Upper lobe of right lung (tissue), 1 donor: ENCODE measurements at places on chromosomes 4 and X.

DNA sequence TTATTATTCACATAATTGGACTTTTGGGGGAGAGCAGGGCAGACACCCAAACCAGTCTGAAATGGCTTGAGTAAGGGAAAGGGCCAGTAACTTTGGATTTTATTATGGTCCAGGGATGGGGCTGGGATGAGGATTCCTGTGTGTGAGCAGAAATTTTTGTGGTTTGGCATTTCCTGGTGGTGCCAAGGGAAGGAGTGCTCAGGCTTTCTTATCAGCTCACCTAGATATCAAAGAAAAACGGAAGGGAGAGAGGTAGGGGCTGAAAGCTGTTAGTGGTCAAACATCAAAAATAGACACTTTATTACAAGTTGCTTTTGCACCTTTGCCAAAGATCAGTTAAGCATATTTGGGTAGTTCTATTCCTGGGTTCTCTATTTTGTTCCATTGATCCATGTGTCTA lies 128.5 kb upstream of the DIPK2B start:
- DNase-seq = no peak

DNA sequence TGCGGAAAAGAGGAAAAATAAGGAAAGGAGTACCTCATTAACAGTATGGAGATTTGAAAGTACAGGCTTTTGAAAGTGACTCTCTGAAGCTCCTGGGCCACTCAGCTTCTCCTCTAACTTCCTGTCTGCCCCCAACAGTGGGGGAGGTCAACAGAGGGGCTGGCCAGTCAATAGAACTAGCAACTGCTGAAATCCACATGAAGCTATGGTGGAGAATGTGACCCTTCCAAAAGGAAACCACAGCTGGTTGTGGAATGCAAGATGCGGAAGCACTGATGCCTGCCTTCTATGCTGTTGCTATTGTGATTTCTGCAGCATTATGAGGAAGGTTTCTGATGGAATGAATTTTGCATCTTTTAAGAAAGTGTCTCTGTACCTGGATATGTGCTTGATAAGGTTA lies 2.4 kb downstream of the CORIN start:
- DNase-seq = no peak

DNA sequence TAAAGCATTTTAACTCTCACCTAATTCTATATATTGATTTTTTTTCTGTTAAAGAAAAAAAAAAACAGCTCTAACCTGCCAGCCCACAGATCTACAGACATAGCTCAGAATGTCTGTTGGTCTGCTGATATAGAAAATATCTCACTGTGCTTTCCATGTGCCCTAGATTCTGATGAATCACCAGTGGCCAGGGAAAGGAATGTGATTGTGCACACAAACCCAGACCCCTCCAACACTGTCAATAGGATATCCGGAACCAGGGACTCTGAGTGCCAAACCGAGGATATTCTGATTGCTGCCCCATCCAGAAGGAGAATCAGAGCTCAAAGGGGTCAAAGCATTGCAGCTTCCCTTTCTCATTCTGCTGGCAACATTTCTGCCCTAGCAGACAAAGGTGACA lies 12.1 kb upstream of the SCML1 start:
- DNase-seq = no peak

- DNase-seq = no peak
These were observed 55.9 kb upstream of the BMP2K start for GRCh38 chr4:78720204-78720603.

- DNase-seq = no peak
These were observed 149.7 kb upstream of the MSX1 start for GRCh38 chr4:4709736-4710135.

DNA sequence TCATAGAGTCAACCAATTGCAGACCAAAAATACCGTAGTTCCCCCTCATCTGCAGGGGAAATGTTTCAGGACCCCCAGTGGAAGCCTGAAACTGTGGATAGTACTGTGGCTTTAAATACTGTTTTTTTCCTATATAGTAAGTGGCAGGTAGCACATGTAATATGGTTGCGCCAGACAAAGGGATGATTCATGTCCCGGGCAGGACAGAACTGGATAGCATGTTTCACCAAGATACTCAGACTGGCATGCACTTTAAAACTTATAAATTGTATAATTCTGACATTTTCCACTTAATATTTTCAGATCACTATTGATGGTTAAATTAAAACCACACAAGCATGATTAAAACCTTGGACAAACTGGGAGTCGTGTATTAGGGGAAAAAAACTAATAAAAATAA lies 276.3 kb upstream of the AGA start:
- no peak for DNase-seq

DNA sequence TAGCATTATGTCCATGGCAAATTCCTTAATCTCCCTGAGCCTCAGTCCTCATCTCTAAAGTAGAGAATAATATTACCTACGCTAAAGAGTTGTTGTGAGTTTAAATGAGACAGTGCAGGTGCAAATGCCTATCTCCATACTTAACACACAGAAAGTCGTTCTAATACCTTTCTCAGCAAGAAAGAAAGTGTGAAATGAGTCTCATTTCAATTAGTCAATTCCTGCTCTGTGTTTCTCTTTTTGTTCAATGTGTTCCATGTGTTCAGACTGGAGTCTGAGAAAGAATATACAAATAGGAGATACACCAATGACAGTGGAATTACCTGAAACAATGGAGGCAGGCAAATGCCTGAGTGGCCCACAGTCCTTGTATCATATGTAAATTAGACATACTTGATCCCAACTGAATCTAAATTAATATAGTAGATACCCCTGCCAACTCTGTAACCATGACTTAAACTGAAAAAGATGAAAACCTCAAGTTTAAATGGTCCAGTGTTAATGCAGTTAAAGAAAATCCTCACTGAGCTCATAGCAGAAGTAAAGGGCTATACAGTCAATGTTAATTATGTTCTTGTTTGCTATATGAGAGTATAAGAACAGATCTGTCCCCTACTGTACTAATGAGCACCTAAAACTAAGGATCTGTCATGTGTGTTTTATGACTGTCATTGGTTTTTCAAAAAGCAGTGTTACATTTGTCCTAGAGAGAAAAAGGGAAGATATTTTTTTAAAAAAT lies 68.2 kb downstream of the GPC3 start:
- DNase-seq = no peak

- no peak for DNase-seq
These were observed 59.5 kb downstream of the PPA2 start for GRCh38 chr4:105414316-105414715.

- no peak for DNase-seq
These were observed 537 bp downstream of the RBM10 start for GRCh38 chrX:47145395-47146120.

GRCh38 chrX:130716781-130717413 lies 186.1 kb downstream of the ENOX2 start:
- DNase-seq = no peak

- no peak for DNase-seq
These were observed 474.4 kb upstream of the MAGEB18 start for GRCh38 chrX:25663701-25664100.

DNA sequence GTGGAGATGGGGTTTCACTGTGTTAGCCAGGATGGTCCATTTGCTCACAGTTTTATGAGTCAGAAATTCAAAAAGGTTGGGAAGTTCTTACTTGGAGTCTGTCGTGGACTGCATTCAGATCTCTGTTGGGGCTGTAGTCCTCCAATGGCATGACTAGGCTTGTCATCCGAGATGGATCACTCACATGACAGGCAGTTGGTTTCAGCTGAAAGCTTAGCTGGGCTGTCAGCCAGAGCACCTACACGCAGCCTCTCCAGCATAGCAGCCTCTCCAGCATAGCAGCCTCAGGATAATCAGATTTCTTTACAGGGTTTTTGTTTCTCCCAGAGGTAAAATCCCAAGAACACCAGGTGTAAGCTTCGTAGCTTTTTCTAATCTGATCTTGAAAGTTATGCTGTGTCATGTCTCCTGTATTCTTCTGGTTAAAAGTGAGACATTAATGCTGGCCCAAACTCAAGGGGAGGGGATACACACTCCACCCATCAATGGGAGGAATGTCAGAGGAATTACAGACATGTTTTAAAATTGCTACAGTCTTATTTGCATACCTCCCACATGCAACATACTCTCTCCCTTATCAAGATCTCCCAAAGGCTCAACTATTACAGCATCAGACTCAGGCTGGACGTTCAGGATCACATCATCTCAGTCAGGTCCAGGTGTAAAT lies 31.6 kb upstream of the SOD3 start:
- no peak for DNase-seq

- DNase-seq = peak; percentile 91
These were observed 1.1 kb downstream of the TMEM131L start for GRCh38 chr4:153466949-153467896.

GRCh38 chr4:130600706-130601105 lies 1504.8 kb downstream of the C4orf33 start:
- DNase-seq = no peak

DNA sequence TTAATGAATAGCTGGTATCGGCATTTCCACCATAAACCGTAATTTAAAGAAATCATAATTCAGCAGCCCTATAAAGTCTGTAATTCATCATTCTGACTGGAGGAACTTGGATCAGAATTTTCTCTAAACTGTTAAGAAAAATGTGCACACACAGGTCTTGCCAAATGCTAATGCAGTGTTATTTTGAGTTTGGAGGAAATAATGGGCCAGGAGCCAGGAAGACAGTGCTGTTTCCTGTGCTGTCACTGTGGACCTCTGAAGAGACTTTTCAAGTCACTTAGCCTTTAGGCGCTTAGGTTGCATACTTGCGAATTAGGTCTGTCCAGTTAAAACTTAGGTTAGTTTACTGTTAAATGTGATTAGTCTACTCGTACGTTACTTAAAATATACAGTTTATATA lies 137.5 kb upstream of the ANXA3 start:
- no peak for DNase-seq

GRCh38 chrX:141652286-141652685 lies 46.3 kb downstream of the SPANXD start:
- no peak for DNase-seq

DNA sequence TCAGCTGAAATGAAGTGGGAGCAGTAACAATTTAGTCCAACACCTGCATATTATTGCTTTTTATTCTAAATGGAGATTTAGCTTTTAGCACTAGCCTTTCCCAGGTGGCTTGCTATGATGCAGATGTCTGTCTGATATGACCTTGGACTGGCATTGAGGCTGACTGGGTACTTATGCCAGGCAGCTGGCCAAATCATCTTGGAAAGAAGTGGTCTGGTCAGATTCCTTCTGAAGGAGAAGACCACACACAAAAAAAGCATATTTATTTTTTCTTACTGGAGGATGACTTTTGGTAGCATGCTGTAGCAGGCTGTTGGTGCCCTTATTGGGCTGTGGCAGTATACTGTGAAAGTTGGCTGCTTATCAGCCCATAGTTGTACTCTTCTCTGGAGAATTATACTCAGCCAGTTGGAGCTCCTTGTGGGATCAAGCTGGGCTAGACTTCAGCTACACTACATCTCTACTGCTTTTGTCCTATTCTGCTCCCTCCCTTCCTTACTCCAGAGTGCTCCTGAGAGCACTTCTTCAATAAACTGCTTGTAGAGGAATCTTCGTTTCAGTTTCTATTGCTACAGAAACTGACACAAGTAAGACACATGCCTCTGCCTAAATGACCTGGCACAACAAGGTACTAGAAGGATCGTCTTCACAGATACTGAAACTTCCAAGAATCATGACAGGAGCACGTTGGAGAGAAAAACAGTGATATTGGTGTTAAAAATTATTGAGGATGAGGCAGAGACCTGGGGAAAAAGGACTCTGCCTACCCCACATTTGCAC lies 196.8 kb upstream of the RPS6KA3 start:
- DNase-seq = no peak

DNA sequence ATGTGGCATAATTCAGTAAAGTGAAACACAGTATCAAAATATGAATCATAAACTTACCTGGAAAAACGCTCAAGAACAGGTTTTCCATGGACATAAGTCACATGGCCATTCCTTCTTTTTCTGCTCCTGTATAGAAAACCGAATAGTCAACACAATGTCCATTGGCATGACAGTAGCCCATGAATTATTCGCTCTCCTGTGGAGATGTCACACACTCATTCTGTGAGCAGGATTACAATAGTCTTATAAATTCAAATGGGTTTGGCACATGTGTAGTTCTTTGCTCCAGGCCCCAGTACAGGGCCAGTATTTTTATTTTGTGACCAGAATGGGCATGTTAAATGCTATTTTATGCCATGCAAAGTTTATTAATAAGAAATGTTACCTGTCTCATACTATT lies 15.1 kb upstream of the CXCL13 start:
- DNase-seq = no peak

DNA sequence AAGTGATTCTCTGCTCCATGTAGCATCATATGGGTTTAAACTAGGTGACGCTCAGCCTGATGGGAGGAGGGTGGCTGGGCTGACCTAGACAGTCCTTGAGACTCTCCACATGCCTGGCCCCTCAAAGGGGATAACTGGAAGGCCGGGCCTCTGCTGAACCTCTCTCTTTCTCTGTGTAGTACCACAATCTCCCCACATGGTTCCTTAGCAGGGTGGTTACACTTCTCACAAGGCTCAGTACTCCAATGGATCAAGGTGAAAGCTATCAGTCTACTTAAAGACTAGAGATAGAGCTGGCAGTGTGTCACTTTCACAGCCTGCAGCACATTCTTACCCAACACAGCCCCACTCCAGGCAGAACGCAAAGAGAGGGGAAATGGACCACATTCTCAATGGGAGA lies 80.4 kb downstream of the LDB2 start:
- DNase-seq = no peak

GRCh38 chr4:112650332-112650731 lies 13.4 kb downstream of the LARP7 start:
- no peak for DNase-seq

DNA sequence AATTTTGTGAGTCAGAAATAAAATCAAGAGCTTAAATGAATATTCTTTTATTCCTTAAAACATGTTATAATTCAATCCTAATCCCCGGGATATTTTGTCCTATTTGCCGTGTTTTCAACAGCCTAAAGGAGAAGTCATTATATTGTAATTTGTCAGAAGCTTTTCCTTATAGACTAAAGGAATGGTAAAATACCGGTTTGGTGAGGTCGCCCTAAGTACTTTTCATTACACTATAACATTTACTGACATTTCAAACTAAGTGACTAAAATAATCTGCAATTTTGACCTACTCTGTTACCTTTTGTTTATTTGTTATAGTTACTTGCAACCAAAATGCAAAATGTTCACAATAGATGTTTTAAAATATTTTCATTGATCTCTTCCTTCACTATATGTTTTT lies 8.8 kb downstream of the DCLK2 start:
- no peak for DNase-seq

DNA sequence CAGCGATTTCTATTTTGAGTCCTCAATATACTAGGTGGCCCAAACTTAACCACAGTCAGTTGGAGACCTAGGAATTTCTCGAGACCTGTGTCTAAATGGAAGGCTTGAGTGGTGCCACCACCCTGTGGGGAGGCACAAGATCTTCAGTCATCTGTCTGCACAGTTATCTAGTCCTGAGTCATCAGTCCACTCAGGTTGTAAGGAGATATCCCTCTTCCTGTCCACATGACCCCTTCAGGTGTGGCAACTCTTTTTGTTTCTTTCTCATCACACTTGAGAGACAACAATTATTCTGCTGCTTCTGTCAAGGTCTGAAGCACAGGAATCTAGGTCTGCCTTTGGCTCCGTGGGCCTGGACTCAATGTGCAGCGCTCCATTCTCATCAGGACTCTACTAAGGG lies 64.4 kb upstream of the IBSP start:
- no peak for DNase-seq
